HS-5 (cell line): ENCODE measurements at places on chromosomes 5 and 9.

DNA sequence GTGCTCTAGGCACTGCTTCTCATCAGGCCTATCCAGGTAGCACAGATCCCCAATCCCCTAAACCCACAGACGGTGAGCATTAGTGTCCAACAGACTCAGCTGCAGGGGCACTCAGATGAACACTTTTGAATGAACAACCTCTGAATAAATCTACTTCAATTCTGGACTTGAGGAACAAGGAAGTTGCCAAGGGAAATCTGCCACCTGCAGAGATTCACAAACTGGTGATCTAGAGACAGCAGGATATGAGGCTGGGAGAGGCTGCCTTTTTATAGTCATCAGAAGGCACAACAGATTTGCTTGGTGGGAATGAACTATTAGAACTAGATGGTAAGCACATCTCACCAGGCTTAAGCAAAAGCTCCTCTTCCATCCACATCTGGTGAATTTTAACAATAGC lies 7.0 kb upstream of the HK3 start:
- DNase-seq = no peak

DNA sequence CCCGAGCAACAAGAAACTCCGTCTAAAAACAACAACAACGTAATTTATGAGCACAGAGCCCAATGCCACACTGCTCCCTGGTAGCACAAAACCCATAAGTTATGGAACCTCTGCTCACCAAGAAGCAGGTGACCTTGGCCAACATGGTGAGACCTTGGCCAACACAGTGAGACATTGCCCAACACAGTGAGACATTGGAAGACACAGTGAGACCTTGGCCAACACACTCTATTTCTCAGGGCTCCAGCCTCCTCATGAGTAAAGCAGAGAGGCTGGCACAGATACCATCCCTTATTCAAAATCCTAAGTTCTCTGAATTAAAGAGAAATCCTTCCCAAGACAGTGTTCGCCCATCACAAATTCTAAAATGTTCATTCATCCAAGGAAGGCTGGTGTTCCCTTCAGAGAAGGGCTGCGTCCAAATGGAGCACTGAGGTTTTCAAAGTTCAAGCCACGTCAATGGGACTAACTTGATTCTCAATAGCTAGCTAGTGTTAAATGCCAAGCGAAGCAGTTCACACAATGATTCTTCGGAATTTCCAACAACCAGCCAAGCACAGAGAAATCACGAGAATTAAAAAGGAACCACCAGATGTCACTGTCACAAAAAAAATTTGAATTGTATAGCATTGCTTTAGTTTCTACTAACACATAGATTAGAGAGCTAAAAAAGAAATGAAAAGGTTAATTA lies 29.5 kb downstream of the TTC39B start:
- DNase-seq = no peak

DNA sequence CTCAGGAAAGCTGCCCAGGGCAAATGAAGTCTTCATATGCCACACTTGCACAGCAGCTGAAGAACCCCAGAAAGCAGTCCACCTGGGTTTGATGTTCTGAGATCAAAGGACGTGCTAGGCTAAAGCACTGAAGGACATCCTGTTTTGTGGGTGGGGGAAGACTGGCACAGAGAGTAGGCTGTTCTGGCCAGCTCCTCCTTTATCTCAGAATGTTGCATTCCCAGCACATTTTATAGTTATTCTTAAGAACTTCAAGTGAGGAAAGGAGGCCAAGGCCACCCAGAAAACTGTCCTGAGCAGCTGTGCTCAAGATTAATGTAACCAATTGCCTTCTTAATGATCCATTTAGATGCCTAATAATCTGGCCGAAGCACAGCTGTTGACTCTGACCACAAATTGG lies 10.9 kb downstream of the SHOC1 start:
- DNase-seq = no peak

- DNase-seq = no peak
These were observed 244.7 kb upstream of the RPS23 start for GRCh38 chr5:82522897-82523296.

DNA sequence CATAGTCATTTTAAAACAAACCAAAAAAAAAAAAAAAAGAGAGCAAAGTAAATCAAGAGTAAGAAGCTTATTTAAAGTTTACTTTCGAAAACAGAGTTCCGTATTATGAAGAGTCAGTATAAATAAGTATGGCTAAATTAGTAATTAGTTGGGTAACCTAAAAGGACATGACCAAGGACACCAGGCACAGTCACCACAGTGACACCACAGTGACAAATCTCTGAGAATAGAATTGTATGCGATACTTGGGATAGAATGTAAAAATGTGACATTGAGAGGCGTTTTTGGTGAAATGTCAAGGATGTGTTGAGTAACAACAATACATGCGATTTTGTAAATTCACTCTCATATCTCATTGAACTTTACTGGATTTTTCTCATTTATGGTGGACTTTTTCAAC lies 150.9 kb upstream of the SPEF2 start:
- no peak for DNase-seq

GRCh38 chr5:133932441-133933168 lies 35.8 kb downstream of the C5orf15 start:
- no peak for DNase-seq

DNA sequence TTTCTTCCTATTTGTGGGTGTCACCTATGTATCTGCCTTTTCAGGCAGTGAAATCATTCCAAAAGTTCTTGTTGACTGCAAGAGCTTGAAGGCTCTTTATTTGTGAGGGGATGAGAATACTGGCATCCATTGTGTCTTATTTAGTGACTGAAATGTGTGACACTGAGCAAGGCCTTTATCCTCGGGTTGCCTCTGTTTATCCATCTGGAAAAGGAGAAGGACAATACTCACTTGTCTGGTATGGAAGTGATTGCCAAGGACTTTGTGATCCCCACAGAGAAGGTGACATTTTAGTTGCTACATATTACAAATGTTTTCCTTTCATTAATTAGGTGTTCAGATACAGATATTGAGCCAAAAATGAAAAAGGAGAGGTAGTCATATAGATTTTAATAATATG lies 80.2 kb downstream of the ARRDC3 start:
- no peak for DNase-seq

GRCh38 chr9:101727612-101728524 lies 10.6 kb downstream of the GRIN3A start:
- DNase-seq = no peak

DNA sequence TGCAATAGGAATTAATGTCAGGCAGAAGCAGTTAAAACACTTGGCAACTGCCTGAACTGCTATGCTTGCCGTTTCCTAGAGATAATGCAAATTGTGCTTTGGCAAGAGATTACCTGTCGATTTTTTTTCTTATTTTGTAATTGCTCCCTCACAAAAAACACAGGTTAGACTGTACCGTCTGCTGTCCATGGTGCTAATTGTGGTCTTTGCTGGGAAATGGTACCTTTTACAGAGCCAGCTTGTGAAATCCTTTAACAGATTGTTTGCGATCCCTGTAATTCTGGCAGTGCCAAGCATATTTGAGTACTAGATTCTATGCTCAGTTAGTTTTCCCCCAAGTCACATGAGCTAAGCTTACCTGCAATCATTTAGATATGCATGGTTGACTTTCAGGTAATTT lies 2125.8 kb upstream of the WWC1 start:
- DNase-seq = no peak
